ENCODE measurements at places on chromosomes 13 and 19.

GRCh38 chr19:29583196-29583999, 22.7 kb upstream of the POP4 start:
- DNase-seq = no peak

GRCh38 chr19:51724543-51724942, 752 bp upstream of the HAS1 start:
- DNase-seq = no peak

DNA sequence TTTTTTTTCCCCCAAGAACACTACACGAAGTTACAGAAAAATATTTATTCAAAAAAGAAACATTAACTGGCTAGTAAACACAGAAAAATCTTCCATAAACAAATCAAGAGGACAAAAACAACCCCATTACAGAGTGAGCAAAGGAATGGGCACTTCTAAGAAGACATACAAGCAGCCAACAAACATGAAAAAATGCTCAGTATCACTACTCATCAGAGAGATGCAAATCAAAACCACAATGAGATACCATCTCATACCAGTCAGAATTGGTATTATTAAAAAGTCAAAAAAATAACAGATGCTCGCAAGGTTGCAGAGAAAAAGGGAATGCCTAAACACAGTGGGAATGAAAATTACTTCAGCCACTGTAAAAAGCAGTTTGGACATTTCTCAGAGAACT, 131.7 kb downstream of the UGGT2 start:
- DNase-seq = no peak

DNA sequence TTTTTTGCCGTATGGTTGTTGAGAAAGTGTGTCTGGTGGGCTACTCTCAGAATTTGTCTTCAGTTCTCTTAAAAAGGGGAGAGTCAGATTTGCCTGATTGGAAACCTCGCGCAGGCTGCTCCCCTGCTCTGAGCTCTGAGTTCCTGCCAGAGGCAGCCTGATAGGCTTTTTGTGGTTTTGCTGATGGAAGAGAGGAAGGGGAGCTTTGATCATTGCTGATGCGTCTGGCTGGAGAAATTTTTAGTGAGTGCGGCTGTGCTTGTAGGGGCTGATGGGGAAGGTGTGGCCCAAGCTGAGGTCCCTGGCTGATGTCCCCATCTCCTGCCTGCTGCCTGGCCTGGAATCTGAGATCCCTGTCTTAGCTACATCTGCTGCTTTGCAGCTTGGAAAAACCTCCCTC, 2.8 kb downstream of the CHST8 start:
- DNase-seq = no peak

GRCh38 chr13:25630329-25630900, 258.6 kb downstream of the ATP8A2 start:
- DNase-seq = no peak

DNA sequence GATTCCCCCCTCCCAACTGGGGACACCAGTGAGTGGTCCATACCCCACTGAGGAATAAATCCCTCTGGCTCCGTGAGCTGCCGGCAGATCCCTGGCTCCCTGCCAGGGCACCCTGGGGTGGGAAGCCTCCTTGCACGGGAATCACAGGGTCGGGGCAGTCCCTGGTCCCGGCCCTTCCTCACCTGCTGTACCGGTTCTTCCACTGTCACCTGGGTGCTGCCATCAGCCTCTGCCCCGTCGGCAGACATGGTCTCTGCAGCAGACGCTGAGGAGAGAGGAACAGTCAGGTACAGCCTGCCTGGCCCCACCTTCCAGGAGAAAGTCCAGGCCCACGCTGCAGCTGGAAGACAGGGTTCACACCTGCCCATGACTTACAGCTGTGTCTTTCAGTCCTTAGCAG, 6.3 kb downstream of the PLIN3 start:
- DNase-seq = no peak

DNA sequence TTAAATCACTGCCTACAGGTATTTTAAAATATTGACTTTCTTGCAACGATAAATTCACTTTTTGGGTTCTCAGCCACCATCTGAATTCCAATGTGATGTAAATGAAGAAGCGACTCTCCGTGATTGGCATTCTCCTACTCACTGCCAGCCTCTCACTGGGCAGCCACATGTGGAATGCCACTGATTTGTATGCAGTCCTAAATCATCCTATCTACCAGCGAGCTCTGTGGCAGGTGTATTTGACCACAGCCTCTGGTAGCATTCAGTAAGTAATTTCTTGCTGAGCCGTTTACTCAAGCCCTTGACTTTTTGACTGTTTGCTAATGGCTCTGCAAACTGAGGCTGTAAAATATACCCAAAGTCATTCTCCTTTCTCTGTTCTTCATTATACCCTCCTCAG, 559.0 kb upstream of the SLC10A2 start:
- DNase-seq = no peak

- DNase-seq = no peak
Observed at GRCh38 chr13:95361686-95362085, 60.4 kb upstream of the ABCC4 start.

GRCh38 chr19:35432911-35433310, 15.1 kb upstream of the FFAR2 start:
- no peak for DNase-seq

DNA sequence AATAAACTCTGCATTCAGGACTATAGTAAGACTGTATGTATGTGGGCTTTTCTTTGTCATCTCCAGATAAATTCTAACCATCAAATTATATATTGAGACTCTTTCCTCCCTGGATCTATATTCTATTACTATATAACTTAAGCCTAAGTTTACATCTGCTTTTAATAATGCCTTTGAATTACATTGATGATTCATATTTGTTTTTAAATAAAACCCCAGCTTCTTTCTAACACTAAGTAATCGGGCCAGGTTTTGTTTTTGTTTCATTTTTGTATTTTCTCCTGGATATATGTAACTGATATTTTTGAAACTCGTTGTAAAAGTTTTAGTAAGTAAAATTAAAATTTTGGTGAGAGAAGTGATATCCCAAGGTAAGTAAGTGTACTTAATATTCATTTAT, 1599.1 kb downstream of the PCDH9 start:
- no peak for DNase-seq

DNA sequence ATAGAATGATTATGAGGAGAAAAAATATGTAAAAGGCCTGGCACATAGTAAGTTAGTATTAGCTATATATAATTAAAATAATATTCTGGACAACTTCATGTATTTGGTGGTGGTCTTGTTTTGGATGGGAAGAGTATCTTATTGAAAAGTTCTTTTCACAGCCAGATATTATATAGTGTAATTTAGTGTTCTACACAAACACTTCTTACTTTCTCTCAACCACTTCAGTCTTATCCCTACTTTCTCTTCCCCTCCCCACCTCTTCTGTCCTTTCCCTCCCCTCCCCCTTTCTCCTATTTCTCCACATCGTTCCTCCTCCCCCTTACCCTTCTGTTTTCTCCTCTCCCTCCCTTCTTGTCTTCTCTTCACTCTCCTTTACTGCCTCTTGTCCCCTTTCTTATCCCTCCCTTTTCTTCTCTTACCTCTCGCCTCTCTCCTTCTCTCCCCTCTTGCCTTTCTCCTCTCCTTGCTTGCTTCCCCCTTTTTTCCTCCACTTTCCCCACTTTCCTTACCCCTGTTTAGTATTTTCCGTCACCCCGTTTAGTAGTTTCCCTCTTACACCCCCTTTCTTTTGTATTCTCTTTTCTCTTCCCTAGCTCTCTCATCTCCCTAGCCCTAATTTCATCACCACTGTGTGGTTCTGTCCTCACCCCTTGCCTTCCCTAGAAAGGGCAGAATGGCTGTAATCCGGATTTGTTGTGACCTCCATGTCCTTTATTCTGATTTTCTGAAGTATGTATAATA, 107.2 kb upstream of the MLNR start:
- DNase-seq = no peak

DNA sequence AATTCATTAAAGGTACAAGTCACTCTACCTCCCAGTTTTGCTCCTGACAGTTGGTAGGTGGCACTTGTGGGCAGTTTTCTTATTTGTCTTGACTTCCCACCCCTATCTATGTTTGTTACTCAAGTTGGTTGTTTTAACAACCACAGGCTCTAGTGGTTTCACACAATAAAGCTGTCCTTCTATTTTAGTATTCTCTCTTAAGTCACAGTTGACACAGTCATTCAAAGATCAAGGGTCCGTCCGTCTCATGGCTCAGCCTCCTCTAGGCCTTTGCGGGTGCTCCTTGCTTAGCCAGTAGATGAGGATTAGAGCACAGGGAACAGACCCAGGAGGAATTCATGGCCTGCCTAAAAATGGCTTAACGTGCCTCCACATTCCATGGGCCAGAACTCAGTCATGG, 573.7 kb downstream of the IRS2 start:
- DNase-seq = no peak

GRCh38 chr13:111967572-111968201, 99.3 kb upstream of the SOX1 start:
- no peak for DNase-seq

DNA sequence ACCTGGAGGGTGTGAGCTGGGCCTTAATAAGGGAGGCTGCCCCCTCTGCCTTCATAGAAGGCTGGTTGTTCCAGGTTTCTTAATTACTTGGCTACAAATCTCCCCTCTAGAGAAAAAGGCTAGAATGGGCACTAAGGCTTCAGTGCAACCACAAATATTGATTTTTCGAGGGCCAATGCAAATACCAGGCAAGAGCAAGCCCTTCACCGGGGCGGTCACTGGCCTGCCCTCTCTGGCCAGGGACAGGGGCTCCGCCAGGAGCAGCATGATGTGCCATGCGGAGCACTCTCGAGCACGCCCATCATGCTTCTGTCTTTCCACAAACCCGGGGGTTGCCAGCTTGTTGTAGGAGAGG, 127.8 kb upstream of the SPACA7 start:
- no peak for DNase-seq

DNA sequence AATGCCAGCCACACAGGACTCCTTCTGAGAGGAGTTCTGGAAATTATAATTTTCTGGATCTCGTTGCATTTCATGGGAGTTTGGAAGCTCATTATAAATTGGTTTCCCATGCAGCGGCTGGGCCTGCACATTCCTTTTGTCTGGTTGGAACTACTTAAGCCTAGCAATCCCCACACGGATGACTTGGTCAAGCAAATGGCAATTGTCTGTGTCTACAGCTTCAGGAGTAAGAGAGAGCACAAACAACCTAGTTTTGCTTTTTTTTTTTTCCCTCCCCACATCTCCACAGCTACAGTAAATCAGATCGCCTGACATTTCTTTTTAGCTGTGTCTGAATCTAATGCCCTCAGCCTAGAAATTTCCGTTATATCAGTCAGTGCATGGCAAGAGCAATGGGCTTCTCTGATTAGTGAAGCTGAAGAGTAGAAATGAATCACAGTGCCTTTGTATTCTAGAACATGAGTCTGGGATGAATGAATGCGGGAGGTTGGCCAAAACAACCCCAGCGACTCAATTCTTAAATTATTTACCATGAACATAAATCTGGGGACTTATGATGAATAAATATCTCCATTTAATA, 15.1 kb downstream of the PCDH8 start:
- no peak for DNase-seq

GRCh38 chr19:51507640-51508058, 6.0 kb upstream of the SIGLEC12 start:
- no peak for DNase-seq

GRCh38 chr13:112032186-112032993, 34.6 kb upstream of the SOX1 start:
- DNase-seq = no peak

- no peak for DNase-seq
Observed at GRCh38 chr13:60143775-60144174, 20.0 kb downstream of the DIAPH3 start.

DNA sequence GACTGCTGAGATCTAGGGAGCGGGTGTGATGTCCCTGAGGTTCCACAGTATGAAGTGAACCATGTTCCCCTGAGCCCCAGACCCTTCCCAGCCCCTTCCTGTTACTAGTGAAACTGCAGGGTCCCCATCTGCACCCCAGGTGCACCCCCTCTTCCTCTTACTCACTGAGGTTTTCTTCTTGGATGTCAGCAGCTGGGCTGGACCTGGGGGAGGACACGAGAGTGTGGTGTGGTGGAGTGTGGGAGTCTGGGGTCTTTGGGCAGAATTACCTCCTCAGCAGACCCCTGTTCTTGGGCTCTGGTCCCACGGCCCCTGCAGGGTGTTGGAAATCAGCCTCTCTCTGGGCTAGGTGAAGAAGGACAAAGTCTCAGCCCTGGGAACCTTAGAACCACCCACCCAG, 3.3 kb upstream of the LILRA6 start:
- DNase-seq = no peak

DNA sequence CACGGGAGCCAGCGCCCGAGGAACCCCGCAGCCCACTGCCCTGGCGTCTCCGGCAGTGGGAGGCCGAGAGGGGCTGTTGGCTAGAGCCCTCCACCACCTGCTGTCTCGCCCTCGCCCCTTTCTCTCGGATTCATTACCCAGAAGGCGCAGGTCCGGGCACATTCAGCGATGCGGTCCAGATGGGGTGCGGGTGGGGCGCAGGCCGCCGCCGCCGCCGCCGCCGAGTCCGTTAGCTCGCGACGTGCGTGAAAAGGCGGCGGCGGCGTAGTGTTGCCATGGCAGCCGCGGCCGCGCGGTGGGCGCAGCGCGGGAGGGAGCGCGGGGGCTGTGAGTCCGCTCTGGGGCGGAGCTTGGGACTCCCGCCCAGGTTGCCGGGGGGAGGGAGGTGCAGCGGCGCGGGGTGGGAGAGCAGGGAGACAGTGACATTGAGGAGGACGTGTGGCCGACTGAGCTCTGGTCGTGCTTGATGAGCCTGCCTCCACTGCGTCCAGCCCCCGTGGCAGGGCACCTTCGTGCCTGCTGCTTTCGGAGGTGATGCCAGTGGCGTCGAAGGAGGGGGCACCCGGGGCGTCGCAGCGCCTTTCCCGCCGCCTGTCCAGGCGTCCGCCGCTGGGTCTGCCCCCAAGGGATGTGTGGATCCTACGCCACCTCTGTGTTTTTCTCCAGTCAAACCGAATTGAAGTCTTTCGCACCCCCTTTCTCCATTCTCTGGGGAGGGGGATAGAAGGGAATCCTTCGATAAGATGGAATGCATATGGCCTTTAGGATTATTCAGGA, at the start of gene KATNAL1:
KATNAL1 (minus strand) TSS at position 358 of the 777 bp plus-strand sequence. CDS start 23,774 bp downstream, outside the sequence.
- DNase-seq = peak; percentile 59

GRCh38 chr13:94311893-94312292, 167.6 kb downstream of the DCT start:
- DNase-seq = no peak

GRCh38 chr19:34645551-34645950, 31.4 kb downstream of the SCGB2B2 start:
- DNase-seq = no peak

DNA sequence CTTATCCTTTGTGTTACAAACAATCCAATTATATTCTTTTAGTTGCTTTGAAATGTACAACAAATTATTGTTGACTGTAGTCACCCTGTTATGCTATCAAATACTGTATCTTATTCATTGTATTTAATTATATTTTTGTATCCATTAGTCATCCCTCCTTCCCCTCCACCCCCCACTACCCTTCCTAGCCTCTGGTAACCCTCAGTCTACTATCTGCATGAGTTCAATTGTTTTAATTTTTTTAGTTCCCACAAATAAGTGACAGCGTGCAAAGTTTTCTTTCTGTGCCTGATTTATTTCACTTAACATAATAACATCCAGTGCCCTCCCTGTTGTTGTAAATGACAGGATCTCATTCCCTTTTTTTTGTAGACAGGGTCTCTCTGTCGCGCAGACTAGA, 4.5 kb downstream of the SAE1 start:
- DNase-seq = no peak

- no peak for DNase-seq
Observed at GRCh38 chr13:44591316-44591715, 15.2 kb upstream of the TSC22D1 start.

- no peak for DNase-seq
Observed at GRCh38 chr19:49136771-49137171, 17.4 kb downstream of the PPFIA3 start.

Data from stimulated activated CD4-positive, alpha-beta T cell treated with anti-CD3 and anti-CD28 coated beads, Interleukin-2, amount 100 ng/mL, for 48 hours (primary cell).